T-cell (primary cell): ENCODE measurements at places on chromosomes 1 and 21.

DNA sequence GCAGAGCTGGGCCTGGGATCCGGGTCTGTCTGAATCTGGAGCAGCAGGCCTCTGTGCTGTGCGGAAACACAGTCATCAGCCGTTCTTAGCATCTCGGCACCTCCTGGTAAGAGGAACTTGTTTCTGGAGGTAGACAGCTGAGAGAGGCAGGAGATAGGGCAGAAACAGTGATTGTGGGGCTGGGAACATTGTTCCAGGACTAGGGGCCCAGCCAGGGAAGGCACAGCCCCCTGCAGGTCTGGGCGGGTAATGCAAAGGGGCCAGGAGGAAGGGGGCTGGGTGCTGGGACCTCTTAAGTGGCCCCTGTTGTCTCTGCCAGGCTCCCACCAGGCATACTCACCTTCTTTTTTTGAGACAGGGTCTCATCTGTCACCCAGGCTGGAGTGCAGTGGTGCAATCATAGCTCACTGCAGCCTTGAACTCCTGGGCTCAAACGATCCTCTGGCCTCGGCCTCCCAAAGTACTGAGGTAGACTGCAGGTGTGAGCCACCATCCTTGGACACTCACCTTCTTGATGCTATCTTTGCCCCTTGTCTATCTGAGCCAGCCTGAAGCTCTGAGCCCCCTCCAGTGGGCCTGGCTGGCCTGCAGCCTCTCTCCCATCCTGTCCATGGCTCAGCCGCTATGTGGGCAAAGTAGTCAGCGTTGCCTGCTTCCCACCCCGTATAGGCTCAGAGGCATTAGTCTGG, 134.3 kb upstream of the ZBTB40 start:
- no peaks in the 10 kb centered on the region for H3K4me1 ChIP-seq
- H3K4me3 ChIP-seq = no peak overlapping the region
- no peak overlapping the region for H3K27ac ChIP-seq
- H3K36me3 ChIP-seq = no peaks in the 10 kb centered on the region
- peaks cover 2% of the 10 kb centered on the region for H3K27me3 ChIP-seq
- DNase-seq = no peak

- no peaks in the 10 kb centered on the region for H3K36me3 ChIP-seq
- peak overlapping the region; percentile 29 for H3K27ac ChIP-seq
- peak; percentile 54 for DNase-seq
- H3K4me1 ChIP-seq = peaks cover 88% of the 10 kb centered on the region
- no peak overlapping the region for H3K4me3 ChIP-seq
- H3K27me3 ChIP-seq = no peaks in the 10 kb centered on the region
These were observed 20.1 kb downstream of the PLCH2 start for GRCh38 chr1:2496087-2496622.

- no peaks in the 10 kb centered on the region for H3K36me3 ChIP-seq
- no peaks in the 10 kb centered on the region for H3K4me1 ChIP-seq
- H3K27ac ChIP-seq = no peak overlapping the region
- no peaks in the 10 kb centered on the region for H3K27me3 ChIP-seq
These were observed 292.4 kb downstream of the PTBP2 start for GRCh38 chr1:97013941-97014340.

- peaks cover 10% of the 10 kb centered on the region for H3K4me1 ChIP-seq
- no peak for DNase-seq
- no peak overlapping the region for H3K4me3 ChIP-seq
- no peaks in the 10 kb centered on the region for H3K36me3 ChIP-seq
- no peak overlapping the region for H3K27ac ChIP-seq
These were observed 126.4 kb downstream of the TENT5C start for GRCh38 chr1:117732065-117732797.

- H3K4me3 ChIP-seq = no peak overlapping the region
- no peak overlapping the region for H3K27ac ChIP-seq
- no peak for DNase-seq
- H3K4me1 ChIP-seq = no peaks in the 10 kb centered on the region
- H3K36me3 ChIP-seq = peaks cover 4% of the 10 kb centered on the region
These were observed 32.9 kb downstream of the EIF4G3 start for GRCh38 chr1:21143752-21144151.

DNA sequence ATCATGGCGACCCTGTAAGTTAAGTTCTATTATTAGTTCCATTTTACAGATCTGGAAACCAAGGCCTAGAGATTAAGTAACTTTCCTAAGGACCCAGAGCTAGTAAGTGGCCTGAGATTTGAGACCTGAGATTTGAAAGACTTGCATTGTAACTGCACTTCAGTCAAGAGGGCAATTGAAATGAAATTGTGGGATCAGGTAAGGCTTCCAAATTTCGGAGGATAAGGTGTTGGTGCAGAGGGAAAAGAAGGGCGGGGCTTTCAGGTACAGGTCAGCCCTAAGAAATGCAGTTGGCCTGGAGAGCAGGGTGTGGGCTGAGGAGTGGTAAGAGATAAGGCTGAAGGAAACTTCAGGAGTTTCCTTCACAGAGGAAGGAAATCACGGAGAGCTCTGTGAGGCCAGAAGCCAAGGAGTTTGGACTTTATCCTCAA, 51.1 kb downstream of the SLC16A1 start:
- no peak overlapping the region for H3K27ac ChIP-seq
- peaks cover 2% of the 10 kb centered on the region for H3K4me1 ChIP-seq
- no peaks in the 10 kb centered on the region for H3K27me3 ChIP-seq
- H3K4me3 ChIP-seq = no peak overlapping the region

DNA sequence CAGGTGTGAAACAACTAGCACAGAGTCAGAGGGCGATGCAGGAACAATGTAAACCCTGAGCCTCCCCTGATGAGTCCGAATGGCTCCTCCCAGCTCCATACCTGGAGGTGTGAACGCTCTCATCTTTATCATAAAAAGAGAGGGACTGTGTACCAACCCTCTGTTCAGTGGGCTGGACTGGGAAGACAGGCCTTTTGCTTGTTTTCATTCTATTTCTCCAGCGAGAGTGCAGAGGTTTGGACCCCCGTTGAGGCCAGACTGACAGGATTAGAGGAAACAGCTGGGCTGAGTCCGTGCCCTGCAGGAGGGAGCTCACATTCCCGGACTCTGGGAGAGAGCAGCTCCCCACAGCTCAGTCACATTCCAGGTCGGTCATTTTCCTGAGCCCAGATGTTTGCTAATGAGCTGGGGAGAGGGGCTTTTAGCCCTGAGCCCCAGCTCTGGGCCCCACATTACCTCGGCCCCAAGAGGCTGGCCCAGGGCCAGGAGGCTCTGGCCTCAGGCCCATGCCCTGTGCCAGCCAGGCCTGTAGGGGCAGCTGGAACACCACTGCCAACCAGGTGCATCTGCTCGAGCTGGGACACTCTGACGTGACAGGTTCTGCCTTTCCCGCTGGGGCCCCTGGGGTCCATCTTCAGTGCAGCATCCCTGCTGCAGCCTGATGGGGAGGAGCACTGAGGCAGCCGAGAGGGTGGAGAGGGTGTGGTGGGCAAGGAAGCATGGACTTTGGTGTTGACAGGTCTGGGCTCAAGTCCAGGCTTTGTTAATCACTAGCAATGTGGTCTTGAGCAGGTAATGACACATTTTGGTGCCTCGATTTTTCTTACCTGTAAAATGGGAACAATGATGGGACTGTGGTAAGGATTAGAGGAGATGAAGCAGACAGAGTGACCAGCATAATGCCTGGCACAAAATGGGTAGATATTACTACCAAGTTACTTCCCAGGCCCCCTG, 3.5 kb upstream of the NBL1 start:
- H3K4me1 ChIP-seq = no peaks in the 10 kb centered on the region
- no peak overlapping the region for H3K27ac ChIP-seq
